ENCODE measurements at places on chromosomes 5 and 9.

DNA sequence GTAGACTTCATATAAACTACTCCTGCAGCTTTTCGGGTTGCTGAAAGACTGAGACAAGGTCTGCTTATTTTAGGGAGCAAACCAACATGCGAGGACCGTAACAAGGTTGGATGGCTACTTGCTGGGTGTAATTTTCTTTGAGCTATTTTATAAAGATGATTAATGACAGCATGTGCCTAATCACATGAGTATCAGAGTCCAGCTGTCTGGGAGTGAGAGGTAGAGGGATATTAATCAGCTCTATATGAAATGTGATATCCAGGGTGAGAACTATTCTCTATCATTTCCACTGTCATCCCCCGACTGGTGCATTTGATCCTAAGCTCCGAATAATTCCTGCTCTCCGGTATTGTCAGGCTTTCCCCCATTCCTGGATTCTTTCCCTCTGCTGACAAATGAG is 193.8 kb upstream of the HMHB1 start:
- DNase-seq, result no peak

DNA sequence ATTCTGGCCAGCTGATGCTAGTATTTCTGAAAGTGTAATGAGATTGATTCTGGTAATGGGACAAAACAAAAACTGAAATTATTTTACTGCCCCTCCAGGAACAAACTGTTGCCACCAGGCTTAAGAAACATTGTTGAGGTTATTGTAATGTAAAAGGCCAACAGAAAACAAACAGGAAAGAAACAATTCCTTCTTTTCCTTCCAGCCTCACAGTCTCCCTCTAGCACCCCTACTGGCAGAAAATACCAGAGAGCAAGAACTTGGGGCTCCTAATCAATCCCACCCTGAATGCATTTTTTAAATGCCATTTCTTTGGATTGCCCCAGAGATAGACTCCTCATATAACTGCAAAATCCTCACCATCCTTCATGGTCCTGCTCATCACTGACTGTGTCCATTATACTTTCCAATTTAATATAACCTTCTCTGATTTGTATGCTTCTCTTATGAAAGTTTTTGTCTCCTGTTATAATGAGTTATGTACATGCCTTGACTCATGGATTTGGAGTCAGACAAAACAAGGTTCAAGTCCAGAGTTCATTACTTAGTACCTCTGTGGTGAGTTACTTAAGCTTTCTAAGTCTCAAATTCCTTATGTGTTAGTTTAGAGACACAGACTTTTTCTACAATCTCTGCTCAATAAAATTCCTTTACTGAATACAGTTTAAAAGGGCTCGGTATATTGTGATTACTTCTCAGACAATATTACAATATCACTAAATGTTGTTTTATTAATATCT is 157.9 kb upstream of the FBN2 start:
- no peak for DNase-seq

DNA sequence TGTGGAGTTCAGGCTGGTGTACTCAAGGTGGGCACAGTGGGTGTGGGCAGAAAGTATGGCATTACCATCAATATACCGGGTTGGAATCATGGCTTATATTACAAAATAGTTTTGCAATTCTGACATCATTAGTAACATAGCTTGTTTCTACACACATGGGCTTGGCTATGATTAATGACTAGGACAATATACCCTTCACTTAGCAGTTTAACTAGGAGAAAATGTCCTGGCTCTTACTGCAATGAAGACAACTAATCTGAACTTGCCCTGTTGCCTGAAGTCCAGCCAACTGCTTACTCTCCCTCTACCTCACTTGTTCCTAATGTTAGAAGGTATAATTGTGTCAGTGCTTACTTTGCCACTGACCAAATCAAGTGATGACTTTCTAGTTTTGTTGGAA is 612.5 kb downstream of the EFNA5 start:
- no peak for DNase-seq

- DNase-seq, result no peak
Observed at GRCh38 chr5:125829349-125829748, 593.9 kb upstream of the GRAMD2B start.

DNA sequence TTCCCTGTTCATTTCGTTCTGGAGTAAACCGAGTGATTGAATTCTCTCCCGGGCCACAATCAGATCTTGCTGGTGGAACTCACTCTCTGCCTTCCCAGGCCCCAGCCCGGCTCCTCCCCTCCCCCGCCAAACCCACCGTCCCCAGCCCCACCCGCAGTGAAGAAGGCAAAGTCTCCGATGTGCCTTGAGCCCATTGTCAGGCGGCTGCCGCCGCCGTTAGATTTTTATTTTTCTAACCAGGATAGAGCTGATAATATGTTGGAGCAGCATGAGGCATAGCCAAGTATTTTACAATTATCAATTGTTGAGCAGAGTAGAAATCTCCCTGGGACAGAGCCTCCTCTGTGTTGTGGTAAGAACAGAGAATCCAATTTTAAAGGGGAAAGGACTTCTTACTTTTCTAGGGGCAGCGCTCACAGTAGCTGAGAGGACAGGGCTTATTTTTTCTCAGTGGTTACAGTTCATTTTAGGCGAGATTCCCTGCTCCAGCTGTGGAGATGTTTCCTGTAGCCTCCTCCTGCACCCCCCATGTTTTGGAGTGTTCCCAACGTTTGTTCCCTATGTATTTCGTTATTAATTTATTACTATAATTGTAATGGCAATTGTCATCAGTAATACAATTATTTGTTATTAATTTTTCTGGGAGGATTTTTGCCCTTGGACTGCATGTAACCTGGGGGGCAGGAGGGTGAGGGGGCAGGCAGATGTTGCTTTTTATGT is 1.3 kb downstream of the PSAT1 start:
- peak; percentile 11 for DNase-seq

DNA sequence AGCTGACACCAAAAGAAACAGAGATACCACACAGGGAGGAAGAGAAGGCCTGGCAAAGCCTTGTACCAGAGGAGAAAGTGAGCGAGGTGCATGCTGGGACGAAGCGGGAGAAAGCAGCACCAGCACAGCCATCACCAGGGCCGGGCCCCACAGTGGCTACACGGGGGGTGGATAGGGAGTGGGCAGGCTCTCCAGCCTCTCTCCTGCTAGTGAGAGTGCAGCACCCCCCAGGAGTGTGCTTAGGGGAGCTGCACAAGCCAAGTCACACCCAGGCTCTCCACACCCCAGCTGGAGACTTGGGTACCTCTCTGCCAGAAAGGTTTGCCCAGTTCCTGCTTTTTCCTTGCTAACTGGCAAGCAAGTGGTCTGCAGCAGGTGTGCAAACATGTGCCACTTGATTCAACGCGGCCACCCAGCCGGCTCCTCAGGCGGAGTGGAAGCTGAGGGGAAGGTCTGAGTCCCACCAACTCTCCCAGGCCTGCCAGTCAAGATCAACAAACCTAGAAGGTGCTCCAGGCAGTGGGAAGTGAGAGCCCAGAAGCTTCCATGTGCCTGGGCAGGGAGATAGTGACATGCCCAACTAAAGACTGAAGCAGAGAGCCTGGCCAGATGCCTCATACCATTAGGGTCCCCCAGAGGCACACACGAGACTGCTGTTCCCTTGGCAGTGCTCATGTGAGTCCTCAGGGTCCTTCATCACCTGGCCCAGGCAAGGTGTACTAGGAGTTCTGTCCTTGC is 39.9 kb downstream of the BICD2 start:
- no peak for DNase-seq

DNA sequence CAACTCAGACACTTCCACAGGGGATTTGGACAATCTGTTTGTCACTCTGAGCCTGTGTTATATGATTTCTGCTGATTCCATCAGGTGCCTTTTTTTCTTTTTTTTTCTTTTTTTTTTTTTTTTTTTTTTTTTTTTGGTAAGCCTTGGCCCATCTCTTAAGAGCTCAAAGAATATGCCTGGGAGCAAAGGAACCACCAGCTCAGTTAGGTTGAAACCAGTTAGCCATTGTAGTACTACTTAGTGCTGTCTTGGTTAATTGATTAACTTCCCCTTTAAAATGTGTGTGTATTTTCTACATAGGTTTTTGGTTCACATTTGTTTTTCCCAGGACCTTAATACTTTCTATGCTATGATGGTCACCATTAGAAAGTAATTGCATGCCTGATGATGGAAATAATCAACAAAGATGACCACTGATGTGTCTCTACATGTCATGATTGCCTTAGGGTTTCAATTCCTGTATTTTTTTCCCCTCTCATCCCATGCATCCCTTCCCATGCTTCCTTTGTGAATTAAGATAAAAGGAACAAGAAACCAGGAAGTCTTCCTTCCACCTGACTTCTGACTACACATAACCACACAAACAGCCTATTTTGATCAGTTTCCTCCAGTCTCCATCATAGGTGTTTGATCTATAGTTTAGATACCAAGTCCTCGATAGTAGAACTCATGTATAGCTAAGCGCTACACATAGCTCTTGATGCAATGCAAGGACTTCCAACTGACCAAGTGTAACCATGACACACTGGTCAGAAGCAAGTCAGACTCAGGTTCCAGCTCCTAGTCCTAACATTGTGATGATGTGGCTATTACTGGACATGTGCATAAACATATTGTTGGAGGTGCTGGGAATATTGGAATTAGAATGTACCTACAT is 306.1 kb downstream of the EFNA5 start:
- DNase-seq, result no peak

DNA sequence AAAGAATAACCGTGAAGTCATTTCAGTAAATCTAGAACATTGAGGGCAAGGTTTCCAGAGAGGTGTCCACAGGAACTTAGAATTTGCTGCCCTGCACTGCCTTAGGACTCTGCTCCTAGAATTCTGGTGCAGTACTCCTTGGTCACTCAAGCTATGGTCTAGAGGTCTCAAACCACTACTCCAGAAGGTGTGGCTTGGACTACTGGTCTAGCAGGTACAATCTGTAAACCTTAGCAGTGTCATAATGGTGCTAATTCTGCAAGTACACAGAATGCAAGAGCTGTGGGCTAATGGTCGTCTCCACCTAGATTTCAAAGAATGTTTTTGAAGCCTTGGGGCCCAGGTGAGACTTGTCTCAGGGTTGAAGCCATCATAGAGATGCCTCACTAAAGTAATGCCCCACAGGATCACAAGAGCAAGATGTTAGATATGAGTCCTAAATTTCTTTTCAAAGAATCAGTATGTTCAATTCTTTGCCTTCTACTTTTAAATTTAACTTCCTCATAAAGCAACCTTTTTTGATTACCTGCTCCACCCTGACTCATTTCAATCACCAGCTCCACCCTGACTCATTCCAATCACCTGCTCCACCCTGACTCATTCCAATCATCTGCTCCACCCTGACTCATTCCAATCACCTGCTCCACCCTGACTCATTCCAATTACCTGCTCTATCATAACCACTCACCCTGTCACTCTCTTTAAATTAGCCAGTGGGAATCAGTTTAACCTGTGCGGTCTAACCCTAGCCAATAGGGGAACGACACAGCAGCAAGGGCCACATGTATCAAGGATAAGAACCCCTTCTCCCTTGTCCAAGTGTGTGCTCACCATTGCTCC is 1111.8 kb upstream of the ACO1 start:
- peak; percentile 52 for DNase-seq

GRCh38 chr5:105978011-105978410 is 1692.7 kb downstream of the EFNA5 start:
- no peak for DNase-seq

GRCh38 chr5:79829260-79829659 is 139.6 kb downstream of the CMYA5 start:
- no peak for DNase-seq

DNA sequence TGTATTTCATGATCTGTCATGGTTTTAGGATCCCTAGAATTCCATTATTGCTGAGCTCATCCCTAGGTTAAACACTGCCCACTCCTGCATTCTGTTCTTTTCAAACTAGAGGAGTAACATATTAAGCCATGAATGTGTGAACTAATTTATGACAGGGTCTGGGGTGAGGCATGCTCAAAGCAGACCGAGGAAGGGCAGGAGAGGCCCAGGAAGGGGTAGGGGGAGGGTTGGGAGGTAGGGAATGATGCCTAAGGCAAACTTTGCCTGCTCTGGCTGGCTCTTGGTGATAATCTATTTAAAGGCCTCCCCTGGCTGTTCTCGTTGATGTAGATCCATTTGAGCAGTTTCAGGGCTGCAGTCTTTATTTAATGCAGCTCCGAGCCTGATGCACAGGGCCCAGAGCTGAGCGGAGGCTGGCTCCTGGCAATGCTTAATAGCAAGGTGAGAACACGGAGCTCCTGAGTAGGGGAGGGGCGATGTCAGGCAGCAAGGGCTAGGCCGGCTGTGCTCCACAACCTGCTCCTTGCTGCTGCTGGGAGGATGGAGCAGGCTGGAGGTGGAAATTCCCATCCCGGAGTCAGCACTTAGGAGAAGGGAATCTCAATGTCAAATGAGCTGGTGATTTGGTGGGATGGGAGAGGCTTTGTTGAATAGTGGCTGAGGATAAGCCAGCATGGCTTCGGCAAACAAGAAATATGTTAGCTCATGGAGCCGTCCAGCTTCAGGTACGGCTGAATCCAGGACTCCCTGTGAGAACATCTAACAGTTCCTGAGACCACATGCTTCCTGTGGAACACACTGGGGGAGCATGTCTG is 73.2 kb upstream of the UNC5A start:
- no peak for DNase-seq

- DNase-seq, result no peak
Observed at GRCh38 chr5:32734827-32735378, 23.8 kb downstream of the NPR3 start.

DNA sequence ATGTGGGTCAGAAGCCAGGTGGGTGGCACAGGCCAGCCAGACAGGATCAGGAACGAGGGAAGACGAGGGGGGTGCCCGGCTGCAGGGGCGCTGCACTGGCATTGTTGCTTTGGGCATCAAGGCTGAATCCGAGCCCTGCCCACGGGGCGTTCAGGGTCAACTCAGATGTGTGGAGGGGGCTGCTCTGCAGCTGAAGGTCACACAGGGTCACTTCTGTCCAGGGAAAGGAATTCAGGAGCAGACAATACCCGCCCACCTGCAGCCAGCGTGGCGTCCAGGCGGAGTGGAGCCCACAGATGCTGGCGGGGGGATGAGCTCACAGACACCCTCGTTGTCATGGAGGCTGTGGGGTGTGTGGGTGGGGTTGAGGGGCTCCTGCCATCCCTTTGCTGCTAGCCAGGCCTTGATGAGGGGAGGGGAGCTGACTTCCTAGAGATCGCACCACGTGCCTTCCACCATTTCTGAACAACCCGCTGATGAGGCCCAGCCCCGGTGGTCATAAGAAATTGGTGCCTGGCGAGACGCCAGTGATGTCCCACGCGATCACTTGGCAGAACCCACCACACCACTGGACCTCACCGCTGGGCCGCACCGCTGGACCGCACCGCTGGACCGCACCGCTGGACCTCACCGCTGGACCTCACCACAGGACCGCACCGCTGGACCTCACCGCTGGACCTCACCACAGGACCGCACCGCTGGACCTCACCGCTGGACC is 31.2 kb downstream of the MRPL36 start:
- no peak for DNase-seq

DNA sequence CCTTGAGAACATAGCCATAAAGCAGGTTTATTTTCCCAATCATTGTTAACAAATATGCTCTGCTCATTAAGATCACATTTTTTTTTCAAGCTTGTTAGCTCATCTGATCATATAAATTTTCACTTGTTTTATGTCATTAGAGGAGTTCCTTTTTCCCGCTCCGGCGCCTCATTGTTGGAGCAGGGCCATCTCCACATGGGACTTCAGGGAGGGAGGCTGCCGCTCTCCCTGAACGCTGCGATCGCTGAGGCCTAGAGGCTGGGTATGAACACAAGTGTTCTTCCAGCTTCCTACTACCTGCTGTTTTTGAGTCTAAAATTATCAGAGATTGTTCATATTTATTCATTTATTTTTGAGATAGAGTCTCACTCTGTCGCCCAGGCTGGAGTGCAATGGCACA is 246.9 kb downstream of the MPDZ start:
- DNase-seq, result no peak

Data from activated T-cell treated with anti-CD3 and anti-CD28 coated beads, Interleukin-2, amount 50 U/mL, for 72 hours (primary cell).